ENCODE measurements at places on chromosomes 4 and X. TPM values are rescaled to one million over a fixed set of nuclear protein-coding genes. Genes with fewer than 3 reads are reported as not detected.

Gene FAM236D
- polyA plus RNA-seq: not detected

Gene SUPT20HL1
- polyA plus RNA-seq: not detected

Gene KCTD8
- 0.03 TPM for polyA plus RNA-seq

Gene RTL3
- polyA plus RNA-seq: 1.1 TPM

Gene P2RY4
- polyA plus RNA-seq: 0.20 TPM

Gene IGBP1
- 51.8 TPM for polyA plus RNA-seq

Gene ZNF157
- polyA plus RNA-seq: not detected

Gene G6PD
- 213 TPM for polyA plus RNA-seq

Gene MAGEB2
- not detected for polyA plus RNA-seq

Gene PNMA6F
- polyA plus RNA-seq: not detected

DNA sequence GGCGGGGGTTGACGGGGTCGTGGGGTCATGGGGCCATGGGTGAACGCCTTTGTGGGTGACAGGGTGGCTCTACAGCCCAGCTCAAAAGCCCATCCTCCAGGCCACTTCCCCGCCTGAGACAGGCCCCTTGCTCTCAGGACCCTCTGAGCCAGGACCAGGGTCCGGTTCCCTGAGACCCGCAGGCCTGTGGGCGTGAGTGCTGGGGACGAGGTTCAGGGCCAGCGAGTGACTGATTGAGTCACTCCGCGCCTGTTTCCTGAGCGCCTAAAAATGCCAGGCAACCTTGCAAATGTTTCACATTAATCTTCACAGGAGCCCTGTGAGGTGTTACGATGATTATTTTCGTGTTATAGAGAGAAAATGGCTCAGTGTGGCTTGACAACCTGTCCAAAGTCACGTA, 97.8 kb downstream of the ZNF674 start:
- DNase-seq: peak; percentile 8

- no peak for DNase-seq
Measured at GRCh38 chrX:69163936-69164741, 1.1 kb downstream of the PJA1 start.

DNA sequence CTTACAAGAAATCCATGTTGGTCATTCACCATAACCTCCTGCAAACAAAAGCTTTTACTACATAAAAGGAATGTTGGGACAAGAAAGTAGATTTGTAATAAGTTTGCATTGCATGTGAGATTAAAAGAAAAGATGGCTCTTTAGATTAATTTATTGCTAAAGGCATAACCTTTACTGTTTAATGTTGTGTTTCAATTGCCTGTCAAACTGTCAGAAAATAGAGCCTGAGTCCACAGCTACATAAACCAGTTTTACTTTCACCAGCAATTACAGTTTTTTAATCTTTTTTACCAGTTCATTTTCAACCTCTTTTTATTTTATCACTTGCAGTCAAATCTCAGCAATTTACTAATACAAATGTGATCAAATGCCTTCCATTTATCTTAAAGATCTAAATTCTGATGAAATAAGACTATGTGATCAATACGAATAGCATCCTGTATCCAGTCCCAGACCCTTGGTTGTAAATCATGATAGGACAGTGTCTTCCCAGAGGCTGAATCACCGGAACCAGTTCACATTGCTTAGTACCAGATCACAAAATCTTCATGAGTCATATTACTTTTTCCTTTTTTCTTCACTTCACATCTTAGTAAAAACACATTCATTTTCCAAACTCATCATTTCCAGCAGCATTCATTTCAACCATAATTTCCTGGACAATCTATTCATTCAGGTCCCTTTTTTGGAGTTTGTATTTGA, 95.4 kb upstream of the FRG1 start:
- DNase-seq: peak; percentile 1

- no peak for DNase-seq
Measured at GRCh38 chrX:43968359-43968781, 4.8 kb downstream of the NDP start.

GRCh38 chr4:68082758-68083157, 46.9 kb downstream of the TMPRSS11F start:
- no peak for DNase-seq

DNA sequence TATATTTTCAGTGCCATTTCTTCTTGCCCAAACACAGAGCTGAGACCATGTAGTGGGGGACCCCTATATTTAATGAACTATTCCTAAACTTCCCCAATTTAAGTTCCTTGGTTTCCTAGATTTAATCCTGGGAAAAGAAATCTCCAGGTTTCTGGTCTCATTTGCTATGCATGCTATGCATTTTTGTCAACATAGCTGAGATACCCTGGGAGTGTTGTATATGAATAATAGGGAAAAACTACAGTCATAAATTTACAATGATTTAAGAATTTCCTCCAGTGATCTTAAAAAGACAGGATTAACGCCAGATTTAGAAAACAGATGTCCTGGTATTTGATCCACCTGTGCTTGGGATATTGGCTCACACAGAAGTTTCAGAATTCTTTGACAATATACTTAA, 136.8 kb upstream of the RAPGEF2 start:
- DNase-seq: no peak

DNA sequence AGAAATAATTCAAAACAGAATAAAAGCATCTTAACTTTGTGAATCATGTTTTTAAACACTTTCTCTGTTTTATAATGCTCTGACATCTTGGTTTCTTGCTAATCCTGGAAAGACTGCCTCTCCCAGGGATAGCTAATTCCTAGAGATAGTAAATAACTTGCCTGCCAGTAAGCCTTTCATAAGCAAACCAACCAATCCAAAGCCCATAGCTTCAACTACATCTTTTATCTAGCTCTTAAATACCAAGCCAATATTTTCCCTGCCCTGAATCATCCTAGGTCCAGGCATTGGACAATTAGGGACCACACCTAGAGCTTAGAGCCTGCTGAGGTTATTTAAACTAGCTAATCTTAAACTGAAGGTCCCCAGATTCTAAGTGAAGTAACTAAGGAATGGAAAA, 223.7 kb upstream of the DIPK2B start:
- no peak for DNase-seq

- DNase-seq: no peak
Measured at GRCh38 chrX:15207384-15207783, 62.5 kb downstream of the ASB9 start.

DNA sequence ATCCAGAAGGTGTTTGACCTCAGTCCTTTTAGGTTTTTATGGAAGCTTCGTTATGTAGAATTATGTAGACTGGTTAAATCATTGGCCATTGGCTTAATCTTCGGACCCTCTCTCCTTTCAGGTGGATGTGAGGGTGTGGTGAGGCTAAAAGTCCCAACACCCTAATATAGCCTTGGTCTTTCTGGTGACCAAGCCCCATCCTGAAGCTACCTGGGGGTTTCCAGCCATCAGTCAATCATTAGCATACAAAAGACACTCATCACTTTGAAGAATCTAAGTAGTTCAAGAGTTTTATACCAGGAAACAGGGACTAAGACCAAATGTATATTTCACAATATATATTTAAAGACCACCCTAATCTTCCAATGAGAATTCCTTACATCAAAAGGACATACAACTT, 5.5 kb downstream of the DDIT4L start:
- DNase-seq: no peak

DNA sequence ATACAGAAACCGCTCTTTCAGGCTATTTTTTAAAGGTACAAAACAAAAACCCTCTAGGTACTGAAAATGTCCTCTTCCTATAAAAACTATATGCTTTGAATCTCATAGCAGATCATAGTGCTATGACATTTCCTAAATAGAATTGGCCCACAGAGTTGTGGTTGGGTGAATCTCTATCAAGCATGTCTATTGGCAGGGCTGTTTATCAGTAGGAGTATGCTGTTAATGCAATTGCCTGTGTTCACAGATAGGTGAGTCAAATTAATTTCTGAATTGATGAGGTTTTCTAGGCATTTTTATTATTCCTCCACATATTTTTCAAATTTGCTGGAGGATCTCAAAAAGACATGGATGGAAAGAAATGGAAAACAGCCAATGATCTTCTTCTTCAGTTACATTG, 73.9 kb downstream of the QRFPR start:
- DNase-seq: no peak

DNA sequence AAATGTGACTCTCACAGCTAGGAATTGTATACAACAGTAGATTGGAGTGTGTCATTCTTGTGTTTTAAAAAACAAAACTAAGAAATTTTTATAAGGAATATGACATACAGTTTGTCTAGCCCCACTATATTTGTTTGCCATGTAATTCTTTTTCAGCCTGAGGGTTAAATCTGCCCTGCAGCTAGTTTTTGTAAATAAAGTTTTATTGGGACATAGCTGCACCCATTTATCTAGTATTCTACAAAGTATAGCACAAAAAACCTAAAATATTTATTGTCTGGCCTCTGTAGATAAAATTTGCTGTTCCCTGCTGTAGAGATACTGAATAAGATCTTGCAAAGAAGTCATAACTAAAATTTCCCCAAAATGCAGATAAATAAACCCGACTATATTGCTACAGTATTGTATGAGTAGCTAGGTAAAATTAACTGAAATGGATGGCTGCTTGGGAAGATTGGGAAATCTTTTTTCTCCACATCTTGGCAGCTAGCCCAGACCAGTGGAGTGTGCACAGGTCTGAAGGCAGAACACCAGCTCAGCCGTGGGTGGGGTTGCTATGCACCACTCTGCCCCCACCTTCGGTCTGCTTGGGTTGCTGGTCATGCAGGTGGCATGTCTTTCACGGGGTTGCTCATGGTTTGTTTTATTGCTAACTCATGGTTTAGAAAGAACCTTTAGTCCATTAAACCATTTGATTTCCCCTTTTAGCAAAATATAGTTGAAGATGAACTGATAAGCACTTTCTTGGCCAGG, 127.9 kb downstream of the KLHL8 start:
- peak; percentile 91 for DNase-seq

DNA sequence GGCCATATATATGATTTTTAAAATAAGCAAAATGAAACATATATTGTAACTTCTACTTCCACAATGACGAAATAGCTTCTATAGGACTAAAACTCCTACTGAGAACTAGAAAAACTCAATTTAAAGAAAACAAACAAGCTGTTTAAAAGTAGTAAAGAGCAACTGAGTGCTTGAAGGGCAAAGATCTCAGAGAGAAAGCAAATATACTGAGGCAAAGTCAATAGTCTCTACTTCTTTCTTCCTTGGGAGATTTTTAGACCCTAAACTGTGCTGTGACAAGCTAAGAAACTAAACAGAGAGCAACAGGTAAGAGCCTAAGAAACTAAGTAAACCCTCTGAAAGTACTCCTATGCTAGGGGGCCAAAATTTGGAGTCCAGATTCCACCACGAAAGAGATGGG, 8.6 kb downstream of the RCHY1 start:
- DNase-seq: no peak

- peak; percentile 6 for DNase-seq
Measured at GRCh38 chr4:71974681-71975080, 57.1 kb upstream of the NPFFR2 start.

DNA sequence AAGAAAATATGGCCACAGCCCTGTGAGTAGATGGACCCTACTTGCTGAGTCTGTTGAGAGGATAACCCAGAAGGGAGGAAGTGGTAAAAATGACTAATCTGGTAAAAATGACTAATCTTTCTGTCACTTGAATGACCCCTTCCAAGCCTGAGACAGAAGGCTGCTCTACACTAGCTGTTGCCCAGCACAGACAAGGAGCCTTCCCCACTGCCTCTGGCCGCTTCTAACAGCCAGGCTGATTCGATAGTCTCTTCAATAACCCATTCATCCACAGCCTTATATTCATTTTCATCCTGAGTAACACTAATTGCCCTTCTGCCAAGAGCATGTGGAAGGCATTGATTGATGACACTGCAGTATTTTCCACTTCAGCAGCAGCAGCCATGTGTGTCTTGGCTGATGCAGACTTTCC, 18.4 kb downstream of the MAGEB17 start:
- DNase-seq: peak; percentile 88

DNA sequence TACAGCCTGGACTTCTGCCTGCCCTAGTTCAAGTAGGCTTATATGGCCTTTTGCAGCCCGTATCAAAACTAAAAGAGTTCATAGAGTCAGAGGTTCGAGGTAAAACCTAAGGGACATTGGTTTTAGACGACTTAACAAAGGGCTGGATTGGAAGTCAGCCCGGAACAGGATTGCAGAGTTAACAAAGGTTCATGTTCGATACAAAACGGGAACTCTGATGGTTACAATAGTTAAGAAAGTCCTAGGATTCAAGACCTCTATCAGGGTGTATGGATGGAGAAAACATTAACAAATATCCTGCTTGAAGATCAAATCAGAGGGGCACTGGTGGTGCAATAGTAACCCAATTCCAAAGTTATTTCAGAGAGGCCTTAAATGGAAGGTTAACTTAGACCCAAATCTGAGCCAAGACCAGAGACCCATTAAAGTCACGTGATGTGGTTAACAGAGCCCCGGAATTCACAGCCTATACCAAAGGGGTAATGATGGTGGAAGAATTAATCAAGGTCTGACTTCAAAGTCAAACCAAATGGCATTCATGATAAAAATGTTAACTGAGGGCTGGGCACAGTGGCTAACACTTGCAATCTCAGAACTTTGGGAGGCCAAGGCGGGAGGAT, 656 bp upstream of the ZNF630 start:
- no peak for DNase-seq

GRCh38 chrX:128287693-128288092, 235.5 kb upstream of the ACTRT1 start:
- DNase-seq: no peak

- no peak for DNase-seq
Measured at GRCh38 chr4:53309321-53310040, 56.4 kb downstream of the SCFD2 start.

Data from IMR-90 (cell line).